Stimulated activated CD8-positive, alpha-beta memory T cell treated with anti-CD3 and anti-CD28 coated beads, Interleukin-15, amount 100 ng/mL, for 48 hours (primary cell): ENCODE measurements at places on chromosomes 13 and 19.

DNA sequence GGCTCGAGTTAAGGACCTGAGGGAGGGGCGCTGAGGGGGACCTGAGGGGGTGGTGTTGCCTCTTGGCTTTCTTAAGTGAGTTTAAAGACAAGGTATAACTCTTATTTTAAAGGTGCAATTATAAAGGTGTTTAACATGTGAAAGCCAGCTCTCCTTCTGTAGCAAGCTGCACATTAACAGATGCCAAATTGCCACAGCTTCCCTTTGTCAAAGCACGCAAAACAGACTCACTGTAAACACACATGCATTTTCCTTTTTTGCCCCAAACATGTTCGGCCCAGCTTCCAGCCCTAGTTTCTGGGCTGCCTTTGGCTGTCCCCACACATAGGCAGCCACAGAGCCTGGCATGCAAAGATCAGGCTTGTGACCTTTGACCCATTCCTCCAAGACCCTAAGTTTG is 111.9 kb downstream of the SLC7A1 start:
- no peak for DNase-seq

GRCh38 chr13:88622362-88622973 is 951.3 kb downstream of the SLITRK5 start:
- no peak for DNase-seq

DNA sequence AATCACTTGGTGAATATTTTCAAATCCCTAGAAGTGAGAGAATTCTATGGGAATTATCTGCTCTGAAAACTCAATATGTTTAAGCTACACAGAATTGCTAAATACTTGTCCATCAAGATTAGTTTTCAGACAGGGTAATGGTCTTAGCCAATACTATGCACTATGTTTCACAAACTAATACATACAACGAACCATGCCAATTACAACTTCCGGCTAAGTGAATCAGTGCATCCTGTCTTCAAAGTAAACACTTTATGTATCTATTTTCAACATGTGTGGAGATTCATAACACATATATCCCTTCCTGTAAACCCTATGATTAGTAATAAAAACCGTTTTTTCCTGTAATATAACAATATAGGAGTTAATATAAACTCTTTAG is 181.5 kb downstream of the POSTN start:
- DNase-seq, result no peak

GRCh38 chr13:31264151-31264550 is 64.4 kb downstream of the B3GLCT start:
- DNase-seq, result no peak

DNA sequence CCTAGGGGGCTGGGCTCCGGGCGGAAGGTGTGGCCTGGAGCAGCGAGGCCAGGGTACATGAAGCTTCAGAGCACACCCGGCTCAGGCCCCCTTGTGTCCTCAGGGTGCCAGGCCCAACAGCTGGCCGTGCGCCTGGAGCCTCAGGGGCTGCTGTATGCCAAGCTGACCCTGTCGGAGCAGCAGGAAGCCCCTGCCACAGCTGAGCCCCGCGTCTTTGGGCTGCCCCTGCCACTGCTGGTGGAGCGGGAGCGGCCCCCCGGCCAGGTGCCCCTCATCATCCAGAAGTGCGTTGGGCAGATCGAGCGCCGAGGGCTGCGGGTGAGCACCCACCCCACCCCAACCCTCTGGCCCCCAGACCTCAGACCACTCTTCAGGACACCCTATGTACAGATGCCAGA is 3.2 kb downstream of the SYDE1 start:
- no peak for DNase-seq

- no peak for DNase-seq
Observed at GRCh38 chr19:20471431-20471830, 94.2 kb downstream of the ZNF737 start.

DNA sequence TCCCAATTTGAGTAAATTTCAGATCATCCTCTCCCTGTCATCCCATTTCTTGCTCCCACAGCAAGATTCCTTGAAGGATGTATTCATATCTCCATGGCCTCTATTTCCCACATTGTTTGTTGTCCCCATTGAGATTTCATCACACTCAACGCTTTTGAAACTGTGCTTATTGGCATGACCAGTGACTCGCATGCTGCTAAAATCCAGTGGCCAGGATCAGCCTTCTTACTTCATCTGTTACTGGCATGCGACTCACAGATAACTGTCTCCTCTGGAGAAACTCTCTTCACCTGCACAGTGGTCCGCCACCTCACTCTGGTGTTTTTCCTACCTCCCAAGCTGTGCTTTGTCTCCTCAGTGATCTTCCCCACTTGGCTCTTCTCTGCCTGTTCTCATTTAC is 95.8 kb downstream of the WASF3 start:
- no peak for DNase-seq

DNA sequence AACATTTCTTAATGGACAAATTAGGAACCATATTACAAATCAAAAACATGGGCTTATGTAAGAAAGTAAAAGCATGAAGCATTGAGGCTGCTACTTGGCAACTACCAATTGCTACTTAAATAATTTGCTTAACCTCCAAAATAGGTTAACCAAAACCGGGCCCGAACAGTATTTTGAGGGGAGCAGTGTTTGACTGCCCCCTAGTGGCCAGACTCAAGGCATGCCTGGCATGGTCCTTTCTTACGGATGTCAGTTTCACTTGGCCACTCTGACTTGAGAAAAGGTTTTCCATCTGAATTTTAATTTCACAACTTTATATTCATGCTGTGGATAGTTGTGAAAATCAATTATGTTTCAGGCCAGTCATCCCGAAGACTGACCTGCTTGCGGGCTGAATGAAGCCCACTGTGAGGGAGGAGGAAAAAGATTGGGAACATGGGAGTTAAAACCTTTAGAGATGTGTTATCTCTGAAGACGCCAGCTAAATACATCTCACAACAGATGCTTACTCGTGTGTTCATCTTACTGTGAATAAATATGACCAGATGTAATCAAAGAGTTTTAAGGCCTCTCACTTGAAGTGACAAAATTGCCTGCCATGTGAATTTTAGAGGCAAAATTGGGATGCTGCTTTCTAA is 2.9 kb downstream of the RXFP2 start:
- DNase-seq, result peak; percentile 33

GRCh38 chr19:37988758-37989635 is 82.0 kb downstream of the SIPA1L3 start:
- no peak for DNase-seq

- no peak for DNase-seq
Observed at GRCh38 chr19:56689198-56689597, 17.6 kb upstream of the ZNF835 start.

GRCh38 chr13:46554951-46555350 is 2.0 kb downstream of the LRCH1 start:
- no peak for DNase-seq

GRCh38 chr19:12884926-12885748 is 1.9 kb downstream of the KLF1 start:
- DNase-seq, result peak; percentile 93

DNA sequence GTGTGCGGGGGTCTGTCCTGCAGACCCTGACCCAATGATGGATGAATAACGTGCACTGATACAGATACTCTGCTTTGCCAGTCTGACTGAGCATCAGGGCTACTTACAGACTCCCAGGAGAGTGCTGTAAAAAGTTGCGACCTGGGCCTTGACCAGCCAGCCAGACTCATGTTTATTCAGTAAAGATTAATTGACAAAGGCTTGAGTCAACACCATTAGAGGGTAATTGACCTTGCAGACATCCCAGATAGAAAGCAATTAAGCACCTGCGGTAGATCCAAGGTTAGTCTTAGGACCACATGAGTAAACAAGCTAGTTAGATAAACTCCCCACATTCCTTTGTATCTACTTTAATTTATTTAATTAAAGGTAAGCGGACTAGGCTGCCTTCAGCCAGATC is 10.4 kb downstream of the NUDT19 start:
- DNase-seq, result no peak

- no peak for DNase-seq
Observed at GRCh38 chr13:99373436-99373835, 66.2 kb upstream of the GPR183 start.

DNA sequence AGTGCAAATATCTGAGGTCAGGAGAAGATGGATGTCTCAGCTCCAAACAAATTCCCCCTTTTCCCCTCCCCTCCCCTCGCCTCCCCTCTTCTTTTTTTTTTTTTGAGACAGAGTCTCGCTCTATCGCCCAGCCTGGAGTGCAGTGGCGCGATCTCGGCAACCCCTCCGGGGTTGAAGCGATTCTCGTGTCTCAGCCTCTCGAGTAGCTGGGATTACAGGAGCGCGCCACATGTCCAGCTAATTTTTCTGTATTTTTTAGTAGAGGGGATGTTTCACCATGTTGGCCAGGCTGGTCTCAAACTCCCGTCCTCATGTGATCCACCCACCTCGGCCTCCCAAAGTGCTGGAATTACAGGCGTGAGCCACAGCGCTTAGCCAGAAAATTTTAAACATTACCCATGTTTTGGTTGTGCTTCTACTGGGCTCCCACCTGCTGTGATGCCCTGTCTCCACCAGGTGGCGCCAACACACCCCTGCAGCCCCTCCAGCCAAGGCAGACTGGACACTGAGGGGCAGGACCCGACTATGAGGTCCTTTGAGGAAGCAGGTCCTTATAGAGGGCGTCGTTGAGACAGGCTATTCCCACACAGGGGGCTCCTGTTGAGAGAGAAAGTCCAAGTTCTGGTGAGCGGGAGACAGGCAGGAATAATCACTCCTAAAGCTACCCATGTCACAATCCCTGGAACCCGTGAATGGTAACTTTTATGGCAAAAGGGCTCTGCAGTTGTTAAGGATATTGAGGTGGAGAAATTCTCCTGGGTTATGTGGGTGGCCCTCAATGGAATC is 6.3 kb downstream of the ERICH4 start:
- peak; percentile 51 for DNase-seq

- no peak for DNase-seq
Observed at GRCh38 chr13:97165502-97166425, 56.4 kb upstream of the MBNL2 start.

DNA sequence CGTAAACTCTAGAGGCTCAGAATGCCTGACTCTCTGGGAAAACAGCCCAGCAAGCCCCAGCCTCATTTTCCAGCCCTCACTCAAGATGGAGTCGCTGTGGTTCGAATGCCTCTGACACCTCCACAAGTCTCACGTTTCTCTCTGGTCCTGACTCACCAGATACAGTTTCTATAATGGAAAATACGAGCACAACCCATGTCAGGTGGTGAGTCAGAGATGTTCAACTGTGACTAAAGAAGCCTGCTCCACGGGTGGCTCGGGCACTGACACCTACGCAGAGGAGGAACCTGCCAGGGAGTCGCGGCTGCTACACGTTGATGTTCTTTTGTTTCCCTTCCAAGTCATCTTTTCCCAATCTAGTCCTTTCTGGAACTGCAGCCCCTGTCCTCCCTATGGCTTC is 87.1 kb upstream of the STK24 start:
- DNase-seq, result peak; percentile 55

- no peak for DNase-seq
Observed at GRCh38 chr13:50810998-50811397, 32.5 kb downstream of the DLEU7 start.

GRCh38 chr13:42968906-42969305 is 23.1 kb downstream of the EPSTI1 start:
- no peak for DNase-seq

- no peak for DNase-seq
Observed at GRCh38 chr13:48201044-48201443, 32.0 kb upstream of the ITM2B start.

DNA sequence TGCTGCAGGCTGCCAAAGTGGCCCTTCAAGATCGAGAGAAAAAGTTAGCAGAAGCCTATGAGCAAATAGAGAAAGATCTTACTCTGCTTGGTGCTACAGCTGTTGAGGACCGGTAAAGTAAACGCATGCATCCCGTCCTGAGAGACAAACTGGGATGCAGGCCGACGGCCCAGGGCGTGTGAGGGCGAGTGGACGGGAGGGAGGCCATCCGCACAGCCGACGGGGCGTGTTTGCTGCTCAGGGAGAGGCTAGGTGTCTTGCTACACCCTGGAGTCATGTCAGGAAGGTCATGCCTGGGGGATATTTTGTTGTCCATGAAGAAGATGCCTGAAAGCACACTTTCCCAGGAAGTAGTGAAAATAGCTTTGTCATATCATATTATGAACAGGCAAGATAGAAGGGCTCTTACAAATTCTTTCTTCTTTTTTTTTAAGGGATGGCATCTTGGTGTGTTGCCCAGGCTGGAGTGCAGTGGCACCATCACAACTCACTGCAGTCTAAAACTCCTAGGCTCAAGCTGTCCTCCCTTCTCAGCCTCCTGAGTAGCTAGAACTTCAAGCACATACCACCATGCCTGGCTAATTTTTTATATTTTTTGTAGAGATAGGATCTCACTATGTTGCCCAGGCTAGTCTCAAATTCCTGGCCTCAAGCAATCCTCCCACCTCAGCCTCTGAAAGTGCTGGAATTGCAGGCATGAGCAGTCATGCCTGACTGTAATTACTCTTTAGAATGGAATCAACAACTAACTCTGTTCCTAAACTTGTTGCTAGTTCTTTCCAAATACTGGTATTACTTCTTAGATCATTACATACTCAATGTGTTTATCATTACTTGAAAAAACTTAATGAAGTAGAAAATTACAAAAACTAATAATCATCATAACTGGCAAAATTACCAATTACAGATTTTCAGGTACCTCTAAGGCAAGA is 117.6 kb upstream of the MCF2L start:
- DNase-seq, result no peak

DNA sequence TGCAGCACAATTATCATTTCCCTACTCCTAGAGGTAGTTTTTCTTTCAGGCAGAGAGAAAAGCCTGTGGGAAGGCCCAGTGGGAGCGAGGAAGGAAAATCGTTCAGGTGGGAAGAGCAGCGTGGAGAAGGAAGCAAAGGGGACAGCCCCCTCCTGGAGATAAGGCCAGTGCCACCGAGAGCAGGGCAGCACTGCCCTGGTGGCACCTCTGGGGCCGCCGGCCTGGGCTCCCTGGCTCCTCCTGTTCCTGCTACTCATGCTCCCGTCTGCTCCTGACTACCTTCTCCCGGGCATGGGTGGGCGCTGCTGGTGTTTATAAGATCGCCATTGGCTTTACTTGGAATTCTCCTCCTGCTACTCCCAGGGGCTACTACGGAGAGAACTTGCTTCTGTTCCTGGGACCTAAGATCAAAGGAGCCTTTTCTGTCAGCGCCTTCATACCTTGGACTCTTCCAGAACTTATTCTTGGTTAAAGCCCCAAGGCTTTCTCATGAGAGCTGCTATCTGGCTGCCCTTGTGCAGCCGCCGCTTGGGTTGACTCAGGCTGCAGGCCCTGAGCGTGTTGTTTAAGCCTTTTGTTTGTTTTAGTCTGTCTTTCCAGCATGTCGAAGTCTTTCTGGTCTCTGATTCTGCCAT is 3.7 kb upstream of the FLT1 start:
- DNase-seq, result no peak
